ENCODE measurements at places on chromosomes 16 and 17. TPM values are rescaled to one million over a fixed set of nuclear protein-coding genes. Genes with fewer than 3 reads are reported as not detected.

- H3K27ac ChIP-seq = no peak overlapping the region
- H3K27me3 ChIP-seq = no peaks in the 10 kb centered on the region
- peaks cover 19% of the 10 kb centered on the region for H3K4me1 ChIP-seq
These were observed 25.6 kb upstream of the MRPS23 start for GRCh38 chr17:57875290-57876022.

GRCh38 chr17:79002291-79002690, 7.3 kb downstream of the CANT1 start:
- H3K36me3 ChIP-seq = no peaks in the 10 kb centered on the region
- DNase-seq = no peak
- H3K4me3 ChIP-seq = no peak overlapping the region
- no peaks in the 10 kb centered on the region for H3K27me3 ChIP-seq
- H3K27ac ChIP-seq = no peak overlapping the region
- H3K4me1 ChIP-seq = peaks cover 23% of the 10 kb centered on the region

DNA sequence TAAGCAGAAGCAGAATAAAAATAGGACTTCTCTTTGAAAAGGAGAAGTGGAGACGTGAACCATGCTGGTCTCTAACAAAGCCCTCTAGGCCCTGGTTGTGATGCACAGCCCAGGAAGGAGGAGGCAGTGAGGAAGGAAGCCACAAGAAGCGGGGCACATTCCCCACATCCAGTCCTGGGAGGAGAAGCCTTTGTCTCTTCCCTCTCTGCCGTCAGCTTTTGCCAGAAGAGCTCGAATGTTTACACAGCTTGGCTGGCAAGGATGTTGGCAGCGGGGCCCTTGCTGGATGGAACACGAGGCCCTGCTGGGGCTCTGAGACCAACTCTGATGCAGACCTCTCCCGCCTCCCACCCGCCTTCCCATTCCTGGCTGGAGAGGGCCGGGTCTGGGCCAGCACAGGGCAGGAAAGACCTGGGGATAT, 91.3 kb downstream of the MAF start:
- no peaks in the 10 kb centered on the region for H3K27me3 ChIP-seq
- no peak for DNase-seq
- H3K36me3 ChIP-seq = no peaks in the 10 kb centered on the region
- no peak overlapping the region for H3K27ac ChIP-seq
- H3K4me3 ChIP-seq = no peak overlapping the region

- H3K27me3 ChIP-seq = no peaks in the 10 kb centered on the region
- peaks cover 7% of the 10 kb centered on the region for H3K4me1 ChIP-seq
- no peak for DNase-seq
- no peaks in the 10 kb centered on the region for H3K36me3 ChIP-seq
- H3K4me3 ChIP-seq = no peak overlapping the region
These were observed 88.0 kb downstream of the CMIP start for GRCh38 chr16:81532491-81533174.

DNA sequence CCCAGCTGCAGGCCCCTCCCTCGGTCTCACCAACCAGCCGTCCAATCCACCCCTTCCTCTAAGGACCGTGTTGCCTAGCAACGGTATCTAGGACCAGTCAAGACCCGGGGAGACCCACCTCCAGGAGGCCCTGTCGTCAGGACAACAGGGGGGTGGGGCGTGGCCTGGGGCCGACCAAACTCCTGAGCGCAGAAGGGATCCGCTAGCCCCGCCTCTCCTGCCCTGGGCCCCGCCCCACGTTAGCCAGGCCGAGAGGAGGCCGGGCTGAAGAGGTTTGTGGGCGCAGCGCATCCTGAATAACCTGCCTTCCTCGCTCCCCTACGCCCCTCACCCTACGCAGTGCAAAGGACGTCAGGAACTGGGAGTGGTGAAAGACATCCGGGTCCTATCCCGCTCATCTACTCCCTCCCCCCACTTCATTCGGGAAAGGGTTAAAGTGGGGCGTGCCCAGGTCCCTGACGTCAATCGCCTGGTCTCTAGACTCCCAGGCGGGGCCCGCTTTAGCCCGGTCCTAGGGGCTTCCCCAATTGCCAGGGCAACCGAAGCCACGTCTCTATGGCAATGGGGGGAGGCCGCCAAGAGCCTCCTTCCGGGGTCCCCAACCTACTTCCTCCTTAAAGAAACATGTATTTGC, 14.7 kb downstream of the DLG4 start:
- peak; percentile 95 for DNase-seq
- peaks cover 17% of the 10 kb centered on the region for H3K4me1 ChIP-seq
- H3K36me3 ChIP-seq = peaks cover 8% of the 10 kb centered on the region
- no peaks in the 10 kb centered on the region for H3K27me3 ChIP-seq
- H3K27ac ChIP-seq = peak overlapping the region; percentile 91

GRCh38 chr17:50806141-50806643, 29.2 kb upstream of the WFIKKN2 start:
- no peaks in the 10 kb centered on the region for H3K4me1 ChIP-seq
- no peak overlapping the region for H3K4me3 ChIP-seq
- H3K36me3 ChIP-seq = no peaks in the 10 kb centered on the region
- H3K27me3 ChIP-seq = no peaks in the 10 kb centered on the region
- H3K27ac ChIP-seq = no peak overlapping the region

GRCh38 chr17:10428781-10429180, 7.0 kb upstream of the MYH8 start:
- no peaks in the 10 kb centered on the region for H3K4me1 ChIP-seq
- H3K27ac ChIP-seq = no peak overlapping the region
- H3K4me3 ChIP-seq = no peak overlapping the region
- H3K36me3 ChIP-seq = no peaks in the 10 kb centered on the region
- DNase-seq = no peak

DNA sequence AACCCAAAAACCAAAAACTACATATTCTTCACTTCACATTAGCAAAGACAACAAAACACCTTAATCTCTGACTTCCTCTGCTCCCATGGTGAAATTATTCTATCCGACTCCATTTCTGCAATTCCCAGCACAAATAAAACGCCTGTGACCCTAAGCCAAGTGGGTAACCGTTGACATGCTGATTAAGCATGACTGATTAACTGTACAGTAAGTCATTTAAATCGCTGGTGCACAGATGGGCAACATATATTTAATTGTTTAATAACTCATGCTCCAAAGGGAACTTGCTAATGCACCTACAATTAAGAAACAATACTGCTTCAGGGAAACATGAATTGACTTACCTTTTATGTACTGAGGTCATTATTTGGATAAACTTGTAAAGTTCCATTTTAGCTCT, 436.7 kb downstream of the KIF2B start:
- no peak overlapping the region for H3K4me3 ChIP-seq
- no peaks in the 10 kb centered on the region for H3K4me1 ChIP-seq
- no peak for DNase-seq

G6PC1 gene
- total RNA-seq = not detected

Data from naive thymus-derived CD4-positive, alpha-beta T cell (primary cell).